Stimulated activated CD4-positive, alpha-beta T cell treated with anti-CD3 and anti-CD28 coated beads, Interleukin-12 subunit alpha, Interleukin-12 subunit beta, amount 100 ng/mL, for 24 hours (primary cell): ENCODE measurements at places on chromosomes 2 and 18.

- DNase-seq: no peak
Measured at GRCh38 chr2:198289811-198290210, 485.4 kb downstream of the PLCL1 start.

DNA sequence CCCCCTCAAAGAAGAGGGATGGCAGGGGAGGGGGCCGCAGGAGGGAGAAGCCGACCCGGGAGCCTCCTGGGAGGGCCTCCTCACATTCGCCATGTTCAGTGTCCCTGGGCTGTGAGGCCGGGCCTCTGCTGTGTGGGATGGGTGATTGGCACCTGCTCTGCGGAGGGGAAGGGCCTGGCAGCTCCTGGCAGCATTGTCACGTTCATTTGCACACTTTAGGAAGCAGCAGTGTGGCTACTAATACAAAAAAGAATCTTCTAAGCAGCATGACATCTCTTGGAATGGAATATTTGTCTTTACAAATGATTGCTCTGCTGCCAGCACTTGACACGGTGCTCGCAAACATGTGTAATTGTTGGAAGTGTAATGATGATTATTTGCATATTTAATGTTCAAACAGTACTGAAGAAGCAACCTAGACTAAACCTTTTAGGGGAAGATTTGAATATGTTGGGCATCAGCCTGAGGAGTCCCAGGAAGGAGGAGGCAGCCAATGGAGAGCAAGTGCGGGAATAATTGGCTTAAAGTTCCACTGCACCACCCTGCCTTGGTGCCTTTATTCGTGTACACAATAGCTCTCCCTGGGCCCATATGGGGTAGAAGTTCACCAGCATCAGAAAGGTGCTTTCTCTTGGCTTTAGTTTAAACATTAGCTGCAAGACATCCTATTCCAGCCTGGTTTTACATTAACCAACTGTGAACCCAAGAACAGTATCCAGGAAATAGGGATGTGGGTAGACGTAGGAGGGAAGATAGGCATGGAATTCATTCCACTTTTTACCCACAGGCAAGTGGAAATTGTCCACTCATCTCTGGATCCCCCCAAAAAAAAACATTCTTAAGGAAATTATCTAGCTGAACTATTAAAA, 404.9 kb downstream of the TMEM182 start:
- DNase-seq: no peak

- DNase-seq: no peak
Measured at GRCh38 chr2:96131152-96131812, 7.0 kb downstream of the ASTL start.

GRCh38 chr18:36633961-36634412, 194.8 kb downstream of the TPGS2 start:
- no peak for DNase-seq

DNA sequence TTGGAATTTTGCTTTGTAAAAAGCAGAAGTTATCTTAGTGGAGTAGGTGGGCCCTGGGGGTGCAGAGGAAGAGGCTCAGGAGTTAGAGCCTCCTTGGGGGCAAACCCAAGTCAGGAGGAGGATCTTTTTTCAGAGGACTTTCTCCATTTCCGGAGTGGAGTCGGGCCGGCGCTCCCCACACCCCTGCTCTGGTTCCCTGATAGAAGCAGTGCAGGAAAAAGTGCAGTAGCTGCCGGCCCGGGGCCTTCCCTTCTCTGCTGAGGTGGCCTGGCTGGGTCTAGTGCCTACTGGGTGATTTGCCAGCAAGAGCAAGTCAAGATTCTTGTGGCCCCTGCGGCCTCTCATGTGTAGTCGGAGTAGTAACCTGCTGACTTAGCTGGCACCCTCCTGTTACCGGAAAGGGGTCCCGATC, 124.2 kb upstream of the HS6ST1 start:
- DNase-seq: no peak
